ENCODE measurements at places on chromosomes 11 and 22.

DNA sequence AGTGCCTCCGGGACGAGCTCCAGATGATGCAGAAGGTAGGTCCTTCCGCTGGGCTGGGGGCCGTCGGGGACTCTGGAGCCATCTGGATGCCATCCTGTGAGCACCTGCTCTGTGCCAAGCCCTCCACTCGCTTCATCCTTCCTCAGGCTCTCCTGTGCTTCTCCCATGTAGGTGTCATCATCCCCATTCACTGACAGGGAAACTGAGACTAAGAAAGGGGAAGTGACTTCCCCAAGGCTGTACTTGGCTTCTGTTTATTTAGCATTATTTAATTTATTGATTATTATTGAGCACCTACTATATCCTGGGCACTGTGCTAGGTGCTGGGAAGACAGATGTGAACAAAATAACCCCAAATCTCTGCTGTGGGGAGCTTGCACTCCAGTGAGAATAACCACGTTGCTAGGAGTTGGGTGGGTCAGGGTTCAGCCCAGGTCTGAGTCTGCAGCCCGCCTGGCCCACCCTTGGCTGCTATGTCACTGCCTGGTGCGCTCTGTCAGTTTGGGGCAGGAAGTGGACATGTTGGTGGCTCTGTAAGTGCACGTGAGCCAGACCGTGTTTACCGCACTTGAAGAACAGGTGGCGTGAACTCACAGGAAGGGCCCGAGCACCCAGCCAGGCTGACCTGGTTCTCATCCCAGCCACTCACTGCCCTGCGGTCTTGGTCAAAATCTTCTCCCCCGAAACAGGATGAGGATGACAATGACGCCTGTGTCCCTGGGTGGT is 35.9 kb upstream of the GCAT start:
- DNase-seq = no peak

DNA sequence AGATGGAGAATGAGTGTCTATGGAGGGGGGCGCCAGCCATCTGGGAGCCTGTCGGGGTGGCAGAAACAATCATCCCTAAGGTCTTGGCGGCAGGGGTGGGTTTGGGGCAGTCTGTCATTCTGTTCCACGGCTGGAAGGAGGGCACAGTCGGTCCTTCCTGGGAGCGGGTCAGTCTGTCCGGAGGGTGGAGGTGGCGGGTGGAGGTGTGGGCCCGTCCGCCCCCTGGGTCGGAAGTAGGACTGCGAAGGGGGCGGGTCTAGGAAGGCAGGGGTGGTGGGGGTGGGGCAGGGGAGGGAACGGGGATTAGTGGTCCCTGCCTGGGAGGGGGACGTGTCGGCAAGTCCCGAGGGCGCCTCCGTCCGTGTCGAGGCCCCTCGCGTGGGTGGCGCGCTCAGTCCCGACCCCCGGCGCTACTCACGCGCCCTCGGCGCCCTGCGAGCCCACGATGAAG is 461 bp downstream of the TBC1D10A start:
- DNase-seq = no peak

- DNase-seq = no peak
Observed at GRCh38 chr22:27066856-27067255, 409.5 kb downstream of the MIAT start.

DNA sequence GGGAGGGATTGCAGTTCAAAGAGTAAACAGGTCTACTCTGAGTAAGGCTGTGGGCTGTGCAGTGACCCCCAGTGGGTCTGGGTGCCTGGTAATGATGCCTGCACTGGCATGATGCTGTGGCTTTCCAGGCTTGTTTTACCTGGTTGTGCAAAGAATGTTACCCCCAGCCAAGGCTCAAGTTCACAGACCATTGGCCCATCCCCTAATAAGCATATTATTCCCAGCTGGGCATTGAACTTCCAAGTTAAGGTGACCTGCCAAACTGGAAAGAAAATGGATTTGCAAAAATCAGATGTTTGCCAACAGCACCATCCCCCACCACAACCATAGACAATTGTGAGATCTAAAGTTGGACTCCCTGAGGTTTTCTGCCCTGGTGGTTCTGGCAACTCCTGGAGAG is 7.9 kb upstream of the EHF start:
- no peak for DNase-seq

- DNase-seq = no peak
Observed at GRCh38 chr22:43099095-43099494, 9.9 kb upstream of the TTLL1 start.

- DNase-seq = no peak
Observed at GRCh38 chr11:131998020-131998419, 627.6 kb downstream of the NTM start.

- DNase-seq = peak; percentile 55
Observed at GRCh38 chr11:67389477-67389876, 2.3 kb upstream of the RAD9A start.

DNA sequence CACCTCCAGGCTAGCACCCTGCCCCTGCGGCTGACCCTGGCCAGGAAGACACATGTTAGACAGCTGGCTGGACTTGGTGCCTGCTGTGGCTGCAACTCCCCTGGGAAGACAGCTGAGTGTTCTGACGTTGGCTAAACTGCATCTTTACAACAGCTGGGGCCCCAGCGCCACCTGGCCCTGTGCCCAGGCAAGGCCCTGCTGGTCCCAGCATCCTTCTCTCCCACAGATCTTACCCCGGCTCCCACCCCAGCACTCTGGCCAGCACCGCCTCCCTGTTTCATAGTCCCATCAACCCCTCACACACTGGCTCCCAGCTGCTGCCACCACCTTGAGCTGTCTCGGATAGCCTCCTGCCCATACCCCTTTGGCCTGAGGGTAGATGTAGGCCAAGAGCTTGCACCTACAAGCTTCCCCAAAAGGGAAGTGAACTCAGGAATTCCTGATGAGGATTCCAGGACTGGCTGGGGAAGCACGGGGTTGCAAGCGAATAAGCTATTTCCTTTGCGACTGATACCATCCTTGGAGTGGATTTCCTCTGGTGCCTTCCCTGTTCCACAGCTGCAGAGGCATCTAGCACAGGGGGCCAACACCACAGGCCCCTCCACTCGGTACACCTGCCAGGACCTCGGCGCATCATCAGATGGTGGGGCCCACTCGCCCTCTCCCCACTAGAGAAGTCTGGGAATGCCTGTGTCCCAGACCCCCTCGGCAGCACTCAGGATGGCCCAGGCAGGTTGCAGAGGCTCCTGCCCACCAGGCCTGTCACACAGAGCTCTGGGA is 28.5 kb downstream of the RSPH14 start:
- DNase-seq = no peak

- no peak for DNase-seq
Observed at GRCh38 chr11:131581046-131581445, 210.6 kb downstream of the NTM start.

GRCh38 chr11:80041136-80042000 is 600.5 kb upstream of the TENM4 start:
- no peak for DNase-seq

GRCh38 chr11:109968781-109969180 is 124.4 kb upstream of the ZC3H12C start:
- no peak for DNase-seq

GRCh38 chr11:20429216-20429615 is 41.7 kb downstream of the PRMT3 start:
- no peak for DNase-seq

- no peak for DNase-seq
Observed at GRCh38 chr22:30628491-30628890, 7.1 kb upstream of the SLC35E4 start.

DNA sequence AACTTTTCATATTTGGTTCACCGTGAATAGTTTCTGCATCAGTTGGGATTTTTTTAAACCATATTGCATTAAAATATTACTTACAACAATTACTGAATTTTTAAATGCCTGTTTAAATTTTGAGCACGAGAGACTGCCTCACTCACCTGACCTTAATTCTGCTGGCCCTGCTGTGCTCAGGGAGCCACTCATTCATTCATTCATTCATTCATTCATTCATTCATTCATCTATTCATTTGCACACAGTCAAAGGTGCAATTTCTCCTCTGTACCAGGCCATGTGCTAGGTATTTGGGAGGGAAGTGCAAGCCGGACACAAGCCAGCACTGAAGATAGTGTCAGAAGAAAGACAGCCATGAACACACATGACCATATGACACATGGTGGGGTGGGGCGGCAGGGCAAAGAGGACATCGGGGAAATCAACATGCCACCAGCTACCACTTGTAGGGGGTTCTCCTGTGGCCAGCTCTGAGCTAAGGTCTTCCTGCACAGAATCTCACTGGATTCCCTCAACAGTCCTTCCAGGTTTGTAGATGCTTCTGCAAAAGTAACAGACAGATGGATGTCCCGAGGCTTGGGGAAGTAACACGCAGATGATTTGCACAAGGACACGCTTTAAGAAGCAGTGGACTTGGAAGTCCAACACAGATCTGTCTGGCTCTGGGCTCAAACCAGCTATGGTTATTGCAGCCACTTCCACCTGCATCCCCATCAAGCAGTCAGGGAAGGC is 568 bp upstream of the CSF2RB start:
- no peak for DNase-seq

DNA sequence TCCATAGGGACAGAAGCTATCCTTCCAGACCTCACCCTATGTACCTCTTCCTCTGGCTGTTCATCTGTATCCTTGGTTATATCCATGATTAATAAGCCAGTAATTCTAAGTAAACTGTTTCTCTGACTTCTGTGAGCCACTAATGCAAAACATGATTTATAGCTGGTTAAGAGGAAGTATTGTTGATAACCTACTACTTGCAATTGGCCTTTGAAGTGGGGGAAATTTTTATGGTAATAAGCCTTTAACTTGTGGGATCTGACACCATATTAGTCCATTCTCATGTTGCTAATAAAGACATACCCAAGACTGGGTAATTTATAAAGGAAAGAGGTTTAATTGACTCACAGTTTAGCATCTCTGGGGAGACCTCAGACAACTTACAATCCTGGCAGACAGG is 21.9 kb downstream of the CASP12 start:
- DNase-seq = no peak

- no peak for DNase-seq
Observed at GRCh38 chr11:28257761-28258160, 149.6 kb downstream of the METTL15 start.

DNA sequence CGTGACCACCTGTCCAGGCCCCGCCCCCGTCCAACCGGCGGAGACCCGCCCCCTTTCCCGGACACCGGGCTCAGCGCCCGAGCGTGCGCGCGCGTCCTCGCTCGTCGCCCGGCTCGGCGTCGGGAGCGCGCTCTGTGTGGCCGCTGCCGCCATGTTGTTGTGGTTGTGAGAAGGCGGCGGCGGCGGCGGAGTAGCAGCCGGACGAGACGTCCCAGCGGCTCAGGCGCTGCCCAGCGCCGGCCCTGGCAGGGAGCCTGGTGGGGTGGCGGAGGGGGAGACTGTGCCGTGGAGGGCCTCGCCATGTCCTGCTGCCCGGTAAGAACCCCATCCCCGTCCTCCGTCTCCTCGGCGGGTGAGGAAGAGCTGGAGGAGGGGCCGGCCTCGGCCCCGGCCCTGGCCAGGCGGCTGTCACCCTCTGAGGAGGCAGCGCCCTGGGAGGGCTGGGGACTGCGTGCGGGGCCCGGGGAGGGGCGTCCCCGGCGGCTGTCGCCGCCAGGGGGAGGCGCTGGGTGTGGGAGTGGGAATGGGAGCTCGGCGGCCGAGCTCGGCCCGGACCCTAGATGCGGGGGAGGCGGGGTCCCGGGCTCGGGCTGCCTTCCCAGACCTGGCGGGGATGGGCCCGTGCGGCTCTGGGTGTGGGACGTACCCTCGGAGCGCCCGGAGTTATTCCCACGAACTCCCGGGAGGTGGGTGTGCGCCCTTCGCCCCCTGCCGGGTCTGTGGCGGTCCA is at the start of gene MTMR3:
Gene MTMR3 (plus strand): TSS at position 130 of the 730 bp plus-strand sequence. CDS start 87,886 bp downstream, outside the sequence.
- DNase-seq = peak; percentile 94

DNA sequence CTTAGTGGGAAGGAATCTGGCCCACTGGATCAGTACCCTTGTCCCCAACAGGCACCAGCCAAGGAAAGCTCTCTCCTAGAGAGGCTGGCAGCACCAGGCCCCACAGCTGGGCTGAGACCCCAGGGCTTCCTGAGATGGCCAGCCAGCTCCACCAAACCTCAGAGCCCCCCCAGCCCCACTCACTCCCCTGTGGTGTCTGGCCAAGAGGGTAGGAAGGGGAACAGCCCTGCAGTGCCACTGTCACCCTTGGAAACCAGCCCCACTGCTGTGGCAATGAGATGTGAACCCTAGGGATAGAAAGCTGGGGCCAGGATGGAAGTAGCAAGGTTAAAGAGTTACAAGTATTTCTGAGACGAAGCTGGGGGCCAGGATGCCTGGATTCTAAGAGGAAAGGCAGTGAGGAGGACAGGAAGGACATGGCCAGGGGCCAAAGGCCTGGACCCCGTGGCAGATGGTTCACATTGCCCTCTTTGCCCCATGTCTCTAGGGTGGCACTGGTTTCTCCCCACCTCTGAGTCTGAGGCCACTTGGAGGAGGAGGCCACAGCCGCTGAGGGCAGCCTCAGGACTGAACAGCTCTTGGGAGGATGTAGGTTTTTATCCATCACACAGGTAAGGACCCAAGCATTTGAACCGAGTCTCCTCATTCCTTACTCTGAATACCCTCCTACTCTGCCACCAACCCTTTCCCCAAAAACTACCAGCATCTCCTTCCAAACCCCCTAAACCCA is 28.8 kb downstream of the NRXN2 start:
- DNase-seq = no peak

DNA sequence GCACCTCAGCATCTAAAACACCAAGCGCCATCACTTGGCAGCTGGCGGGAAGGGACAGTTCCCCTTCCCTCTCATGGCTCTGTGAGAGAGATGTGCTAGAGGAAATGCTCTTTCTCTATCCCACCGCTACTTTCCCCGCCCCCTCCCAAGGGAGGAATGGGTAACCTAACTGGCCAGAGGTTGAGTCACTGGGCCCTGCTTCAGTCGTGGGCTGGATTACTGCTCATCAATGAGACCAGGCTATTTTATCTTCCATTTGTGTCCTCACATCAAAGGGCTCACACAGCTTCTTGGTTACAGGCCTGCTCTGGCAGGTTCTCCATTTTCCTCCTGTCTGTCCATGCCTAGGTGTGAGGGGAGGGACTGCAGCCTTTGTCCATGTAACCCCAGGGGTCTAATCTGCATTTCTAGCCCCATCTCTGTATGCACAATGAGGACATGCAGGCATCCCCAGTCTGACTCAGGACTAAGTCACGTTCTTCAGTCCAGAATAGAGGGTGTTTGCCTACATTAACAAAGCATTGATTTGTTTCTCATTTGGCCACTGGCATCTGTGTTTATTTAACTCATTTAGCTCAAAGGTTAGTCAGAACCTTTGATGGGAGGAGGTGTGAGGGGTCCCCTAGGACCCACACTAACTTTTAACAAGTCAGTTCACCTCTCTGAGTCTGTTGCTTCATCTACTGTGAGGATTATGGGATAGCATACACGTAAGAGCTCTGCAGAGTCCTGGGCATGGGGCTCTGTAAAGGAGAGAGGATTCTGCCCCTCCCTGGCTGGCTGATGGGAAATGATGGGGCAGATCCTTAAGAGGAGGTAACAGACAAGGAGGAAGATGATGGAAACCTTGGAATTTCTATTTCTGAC is 99.1 kb downstream of the XRRA1 start:
- DNase-seq = no peak

- no peak for DNase-seq
Observed at GRCh38 chr11:38796281-38796680, 2198.2 kb upstream of the RAG2 start.

- no peak for DNase-seq
Observed at GRCh38 chr11:129302386-129303101, 73.1 kb upstream of the BARX2 start.

GRCh38 chr11:118313242-118313641 is 8.7 kb downstream of the CD3E start:
- no peak for DNase-seq

GRCh38 chr11:16604794-16605388 is 133.6 kb upstream of the C11orf58 start:
- peak; percentile 69 for DNase-seq

All from common myeloid progenitor, CD34-positive (primary cell).